Stimulated activated CD8-positive, alpha-beta memory T cell treated with anti-CD3 and anti-CD28 coated beads, Interleukin-4, amount 100 ng/mL, for 48 hours (primary cell): ENCODE measurements at places on chromosomes 5 and 9.

GRCh38 chr9:1048811-1049210, 1.3 kb upstream of the DMRT2 start:
- DNase-seq, result no peak

GRCh38 chr9:136055715-136056545, 39.2 kb downstream of the NACC2 start:
- DNase-seq, result no peak

DNA sequence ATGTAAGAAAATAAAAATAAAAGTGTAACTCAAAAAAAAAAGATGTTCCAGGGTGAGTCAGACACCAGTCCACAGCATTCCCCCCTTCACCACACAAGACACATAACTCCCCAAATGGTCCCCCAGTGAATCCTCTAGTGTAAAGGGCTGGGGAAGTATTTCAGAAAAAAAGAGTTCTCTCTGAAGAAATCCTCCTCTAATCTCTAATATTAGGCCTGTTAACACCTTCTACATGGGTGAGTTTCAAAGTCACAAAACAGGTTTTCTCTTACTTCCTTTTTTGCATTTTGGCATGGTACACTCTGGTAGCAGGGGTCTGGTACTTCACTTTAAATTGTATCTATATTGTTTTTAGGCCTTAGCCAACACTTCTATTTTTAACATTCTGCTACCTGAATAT, 28.2 kb downstream of the RNF145 start:
- no peak for DNase-seq

GRCh38 chr9:89466451-89467277, 31.2 kb downstream of the SEMA4D start:
- peak; percentile 72 for DNase-seq

DNA sequence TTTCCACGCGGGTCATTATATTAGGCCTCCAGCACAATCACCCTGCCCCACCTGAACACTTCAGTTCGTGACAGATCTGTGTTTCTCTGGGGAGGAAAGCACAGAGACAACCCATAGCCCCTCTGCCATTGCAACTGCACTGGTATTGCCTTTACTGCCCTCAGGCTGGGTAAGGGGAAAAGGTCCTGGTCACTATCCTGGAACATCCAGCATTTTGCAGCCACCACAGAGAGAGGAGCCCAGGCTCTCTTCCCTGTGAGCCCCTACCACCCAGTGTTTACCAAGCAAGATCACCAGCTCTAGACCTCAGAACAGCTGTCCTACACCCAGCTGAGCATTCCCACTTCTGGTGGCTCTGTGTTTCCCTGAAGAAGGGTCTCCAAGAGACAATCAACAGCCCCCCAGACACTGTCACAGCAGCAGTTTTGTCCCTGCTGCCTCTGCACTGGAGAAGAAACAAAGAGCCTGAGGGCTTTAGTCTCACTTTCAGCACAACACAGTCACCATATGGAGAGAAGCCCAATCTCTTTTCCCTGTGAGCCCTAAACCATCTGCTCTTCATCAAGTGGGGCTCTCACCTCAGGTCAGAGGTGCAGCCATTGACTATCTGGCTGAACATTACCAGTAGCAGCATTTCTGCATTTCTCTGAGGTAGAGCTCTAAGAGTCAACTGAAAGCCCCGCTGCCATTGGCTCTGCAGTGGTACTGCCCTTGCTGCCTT, 655.2 kb upstream of the FAM174A start:
- DNase-seq, result no peak

GRCh38 chr9:100577776-100578448, at the start of gene CAVIN4:
CAVIN4 (plus strand) TSS chr9:100578079; CDS start chr9:100578144, 65 bp downstream.
- DNase-seq, result no peak

DNA sequence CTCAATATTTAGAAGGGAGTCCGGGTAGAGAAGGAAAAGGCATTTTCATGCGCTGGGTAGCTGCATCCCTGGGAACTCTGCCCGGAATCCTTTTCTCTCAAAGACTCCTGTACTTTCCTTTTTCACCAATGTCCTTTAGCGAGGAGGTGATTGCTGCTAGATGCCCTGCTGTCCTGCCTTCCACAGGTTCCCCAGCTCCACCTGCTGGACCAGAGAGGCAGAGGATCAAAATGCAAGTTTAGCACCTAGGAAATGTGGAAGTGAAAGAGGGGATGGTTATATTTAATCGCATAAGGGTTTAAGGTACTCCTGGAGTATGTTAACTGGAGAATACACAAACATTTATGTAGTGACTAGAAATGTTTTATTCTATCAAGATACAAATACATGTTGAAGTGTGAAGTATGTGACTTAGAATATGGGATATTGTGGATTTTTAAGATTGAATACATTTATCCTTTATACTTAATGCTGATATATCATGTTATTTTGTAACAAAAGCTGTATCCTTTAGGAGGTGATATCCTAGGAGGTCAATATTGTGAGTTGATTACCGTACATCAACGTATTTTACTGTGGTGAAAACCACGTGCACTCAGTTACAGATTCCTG, 145.7 kb downstream of the ARHGAP26 start:
- peak; percentile 30 for DNase-seq

- no peak for DNase-seq
These were observed 9.3 kb downstream of the NACC2 start for GRCh38 chr9:136085815-136086212.

GRCh38 chr9:90507621-90508020, 135.0 kb downstream of the DIRAS2 start:
- DNase-seq, result no peak

GRCh38 chr5:142253938-142254337, 70.9 kb downstream of the SPRY4 start:
- DNase-seq, result no peak

DNA sequence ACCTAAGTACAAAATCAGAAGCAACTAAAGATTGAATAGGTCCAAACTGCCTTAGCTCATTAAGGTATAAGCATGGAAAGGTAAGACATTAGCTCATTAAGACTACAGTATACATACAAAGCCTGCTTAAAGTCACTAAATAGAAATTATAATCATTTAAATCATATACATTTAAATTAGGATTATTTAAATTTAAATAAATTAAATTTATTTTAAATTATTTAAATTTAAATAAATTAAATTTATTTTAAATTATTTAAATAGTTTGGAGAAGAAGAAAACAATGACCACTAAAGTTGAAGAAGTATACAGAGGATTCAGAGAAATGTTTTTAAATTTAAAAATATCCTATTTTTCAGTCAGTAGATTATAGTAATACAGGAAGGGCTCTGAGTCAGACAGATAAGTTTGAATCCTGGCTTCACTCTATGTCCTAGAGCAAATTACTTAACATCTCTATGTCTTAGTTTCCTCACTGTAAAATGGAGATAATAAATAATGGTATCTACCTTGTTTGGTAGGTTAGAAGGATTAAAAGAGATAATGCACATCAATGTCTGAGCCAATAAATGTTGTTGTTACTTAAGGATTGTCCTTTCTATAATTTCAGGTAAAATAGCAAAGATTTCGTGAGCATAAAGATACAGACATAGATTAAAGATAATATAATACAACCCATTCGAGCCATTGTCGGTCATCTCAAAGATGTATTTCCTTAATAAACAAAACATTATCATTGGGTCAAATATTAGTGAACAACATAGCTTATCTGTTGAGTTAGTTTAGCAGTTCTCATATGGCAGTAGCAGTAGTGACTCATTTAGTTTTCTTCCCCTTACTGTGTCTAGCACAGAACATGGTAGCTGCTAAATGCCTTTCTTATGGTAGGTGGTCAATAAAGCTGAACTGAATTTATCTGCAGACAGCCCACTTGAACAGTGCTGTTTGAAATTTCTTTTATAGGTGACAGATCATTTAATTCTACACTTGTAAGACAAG, 100.6 kb downstream of the KIAA0825 start:
- DNase-seq, result no peak

- no peak for DNase-seq
These were observed 1.1 kb upstream of the SNX24 start for GRCh38 chr5:122844136-122844909.

DNA sequence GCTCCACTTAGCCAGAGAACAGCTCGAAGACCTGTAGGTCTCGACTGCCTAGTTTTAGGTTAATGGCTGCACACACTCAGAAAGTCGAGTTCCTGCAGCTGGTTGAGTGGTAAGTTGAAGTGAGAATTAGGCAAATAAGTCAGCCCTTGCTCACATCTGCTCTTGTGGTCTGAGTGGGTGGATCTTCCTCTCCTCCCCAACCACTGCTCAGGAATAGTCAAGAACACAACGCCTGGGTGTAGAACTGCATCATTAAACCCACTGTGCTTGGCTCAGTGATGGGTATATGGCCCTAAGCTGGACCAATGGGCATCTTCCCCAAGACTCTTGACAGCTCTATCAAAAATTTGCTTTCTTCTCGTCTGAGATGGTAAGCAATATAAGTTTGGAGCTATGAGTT, 20.9 kb upstream of the ADAM19 start:
- DNase-seq, result peak; percentile 67

DNA sequence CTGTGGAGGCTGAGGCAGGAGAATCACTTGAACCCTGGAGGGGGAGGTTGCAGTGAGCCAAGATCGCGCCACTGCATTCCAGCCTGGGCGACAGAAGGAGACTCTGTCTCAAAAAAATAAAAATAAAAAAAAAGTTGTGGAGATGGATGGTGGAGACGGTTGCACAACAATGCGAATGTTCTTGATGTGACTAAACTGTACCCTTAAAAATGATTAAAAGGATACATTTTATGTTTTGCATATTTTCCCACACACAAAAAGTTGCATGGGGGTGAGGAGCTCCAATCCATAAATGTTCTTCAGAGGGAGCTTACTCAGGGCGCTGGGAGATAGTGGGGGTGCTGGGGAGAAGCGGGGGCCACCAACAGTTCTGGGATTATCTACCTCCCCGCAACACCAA, 43.8 kb upstream of the CDKN2AIPNL start:
- DNase-seq, result no peak

DNA sequence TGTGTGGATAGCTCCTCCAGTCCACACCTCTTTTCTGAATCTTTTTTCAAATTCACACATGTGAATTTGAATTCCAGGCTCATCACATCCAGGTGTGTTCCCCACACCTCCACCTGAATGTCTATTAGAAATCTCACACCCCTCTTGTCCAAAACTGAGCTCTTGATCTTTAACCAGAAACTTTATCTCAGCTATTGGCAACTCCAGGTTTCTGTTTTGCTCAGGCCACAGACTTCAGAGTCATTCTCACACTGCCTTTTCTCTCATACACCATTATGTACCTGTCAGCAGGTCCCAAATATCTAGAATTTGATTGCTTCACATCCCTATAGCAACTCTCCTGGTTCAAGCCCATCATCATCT, 11.6 kb downstream of the NIPSNAP3B start:
- no peak for DNase-seq

DNA sequence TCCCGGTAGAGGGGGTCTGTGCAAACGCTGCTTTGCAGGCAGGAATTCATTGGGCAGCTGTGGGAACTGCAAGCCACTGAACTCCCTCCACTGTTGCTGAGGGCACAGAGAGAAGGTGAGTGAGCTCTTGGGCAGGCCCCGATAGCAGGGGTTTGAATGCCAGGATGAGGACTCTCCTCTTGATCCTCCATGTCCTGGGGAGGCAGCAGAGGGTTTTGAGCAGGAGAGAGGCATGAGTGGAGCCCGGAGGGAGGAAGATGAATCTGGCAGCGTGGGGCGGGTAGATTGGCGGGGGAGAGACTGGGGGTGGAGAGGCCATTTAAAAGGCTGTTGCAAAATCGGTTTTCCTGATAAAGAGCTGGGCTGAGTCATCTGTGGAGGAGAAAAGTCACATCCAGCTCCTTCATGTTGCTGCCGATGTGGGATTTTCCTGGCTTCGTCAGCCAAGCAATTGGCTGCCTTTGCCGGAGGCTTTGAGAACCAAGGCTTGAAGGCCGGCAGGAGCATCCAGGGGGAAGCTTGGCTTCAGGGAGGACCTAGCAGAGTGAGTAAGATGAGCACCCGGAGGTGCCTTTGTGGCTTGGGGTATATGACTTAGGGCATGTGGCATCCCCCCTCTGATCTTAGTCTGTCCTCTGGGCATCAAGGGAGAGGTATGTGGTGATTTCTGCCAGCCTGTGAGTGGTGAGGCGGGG, at the start of gene SYNPO:
Gene SYNPO, plus strand, starts transcription at position 350 of the 695 bp plus-strand sequence. CDS start 7,616 bp downstream, outside the sequence.
- no peak for DNase-seq

DNA sequence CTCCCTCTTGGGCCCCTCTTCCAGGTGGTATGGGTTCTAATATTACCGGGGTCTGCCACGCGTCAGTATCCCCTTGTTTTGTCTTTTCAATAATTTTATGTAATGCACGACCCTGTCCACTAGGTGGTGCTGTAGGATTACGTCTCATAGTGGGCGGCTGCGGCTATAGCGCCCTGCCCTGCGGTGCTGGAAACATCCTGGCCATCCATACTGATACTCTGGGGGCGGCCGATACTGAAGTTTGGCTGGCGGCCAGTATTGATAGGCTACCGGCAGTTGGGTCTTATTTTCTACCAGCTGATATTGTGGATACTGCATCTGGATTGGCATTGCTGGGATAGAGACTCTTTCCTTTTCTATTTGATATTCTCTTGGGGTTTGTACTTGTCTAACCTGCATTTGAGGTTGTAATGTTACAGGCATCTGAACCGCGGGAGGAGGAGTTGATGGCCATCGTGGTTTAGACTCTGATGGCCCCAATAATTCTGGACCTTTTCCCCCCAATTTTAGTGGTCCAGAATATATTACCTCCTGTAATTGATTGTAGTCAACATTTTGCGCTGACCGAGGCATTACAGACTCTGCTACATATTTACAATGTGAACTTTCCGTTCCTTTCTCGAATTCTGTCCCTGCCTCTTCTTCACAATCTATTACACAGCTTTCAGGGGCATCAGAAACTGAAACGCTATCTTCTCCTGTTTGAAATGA, 3.3 kb upstream of the TMEM141 start:
- peak; percentile 81 for DNase-seq

- no peak for DNase-seq
These were observed 51.4 kb downstream of the ZNF354C start for GRCh38 chr5:179111267-179112207.

- peak; percentile 44 for DNase-seq
These were observed 881 bp upstream of the B4GALT1 start for GRCh38 chr9:33167972-33168461.

DNA sequence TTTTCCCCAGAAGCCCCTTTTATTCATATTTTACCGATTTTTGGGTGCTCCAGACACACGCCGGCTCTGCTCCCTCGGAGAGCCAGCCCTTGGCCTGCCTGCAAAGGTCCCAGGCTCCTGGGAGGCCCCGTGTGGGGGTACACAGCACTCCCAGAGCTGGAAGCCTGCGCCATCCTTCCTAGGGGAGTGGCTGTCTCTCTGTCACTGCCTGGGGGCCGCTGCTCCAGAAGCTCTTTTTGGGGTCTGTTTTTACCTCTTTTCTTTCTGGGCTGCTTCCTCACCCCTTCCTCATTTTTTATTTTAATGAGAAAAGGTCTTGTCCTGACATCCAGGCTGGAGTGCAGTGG, 119.1 kb upstream of the COL5A1 start:
- DNase-seq, result no peak

DNA sequence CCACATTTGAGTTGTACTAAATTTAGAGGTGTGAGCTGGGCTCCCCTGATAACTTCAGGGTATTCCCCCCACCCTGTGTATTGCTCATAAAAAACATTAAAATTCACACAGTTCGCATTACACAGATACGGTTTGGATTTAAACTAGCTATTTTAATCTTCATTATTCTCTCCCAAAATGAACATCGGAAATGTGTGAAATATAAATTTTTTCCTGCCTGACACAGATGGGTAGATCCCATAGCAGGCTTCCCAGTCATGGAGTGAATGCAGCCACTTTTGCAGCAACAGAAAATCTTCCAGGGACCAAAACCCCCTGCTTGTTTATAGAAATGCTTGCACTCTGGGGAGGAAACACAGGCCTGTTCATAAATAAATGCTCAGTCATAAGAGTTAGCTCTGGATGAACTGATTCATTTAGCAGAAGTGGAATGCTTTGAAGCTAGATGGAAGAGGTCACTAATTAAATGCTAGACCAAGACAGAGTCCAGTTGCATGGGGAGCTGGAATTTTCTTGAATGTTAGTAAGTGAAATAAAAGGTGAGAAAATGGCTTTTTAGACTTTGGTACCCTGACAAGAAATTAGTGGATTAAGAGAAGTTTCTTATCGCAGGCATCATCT, 115.6 kb downstream of the PDE8B start:
- DNase-seq, result no peak
